ENCODE measurements at places on chromosomes 5 and 9.

- no peak for DNase-seq
These were observed 567.4 kb downstream of the PRR16 start for GRCh38 chr5:121031491-121031890.

DNA sequence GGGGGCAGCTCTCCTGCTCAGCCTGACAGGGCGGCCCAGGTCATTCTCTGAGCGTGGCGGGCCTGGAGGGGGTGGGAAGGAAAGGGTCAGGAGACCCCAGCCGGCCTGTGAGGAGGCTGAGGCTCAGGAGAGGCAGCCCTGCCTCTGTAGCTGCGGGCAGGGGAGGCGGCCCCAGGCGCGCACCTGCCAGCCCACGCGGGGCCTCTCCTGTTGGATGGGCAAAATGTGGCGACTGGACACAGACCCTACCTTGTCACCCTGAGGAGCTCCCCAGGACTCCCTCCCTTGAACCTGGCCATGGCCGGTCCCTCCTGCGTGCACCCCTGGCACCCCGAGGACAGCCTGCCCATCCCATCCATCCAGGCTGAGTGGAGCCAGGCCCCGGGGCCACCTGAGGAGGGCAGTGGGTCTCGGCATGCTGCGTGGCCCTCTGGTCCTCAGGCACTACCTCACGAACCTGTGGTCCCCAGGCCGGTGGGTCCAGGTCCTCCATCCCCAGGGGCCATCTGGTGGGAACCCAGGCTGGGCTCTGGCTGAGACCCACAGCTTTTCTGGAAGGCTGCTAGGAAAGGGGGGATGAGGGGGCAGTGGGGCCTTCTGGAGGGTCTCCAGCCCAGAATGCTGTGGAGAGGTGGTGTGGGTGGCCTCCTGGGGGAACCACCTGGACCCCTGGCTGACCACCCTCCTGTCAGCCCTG lies 15.1 kb upstream of the NRARP start:
- DNase-seq: no peak

- DNase-seq: no peak
These were observed 33.5 kb upstream of the SMU1 start for GRCh38 chr9:33109850-33110595.

GRCh38 chr5:123155446-123155960 lies 66.5 kb downstream of the PRDM6 start:
- DNase-seq: no peak
